ENCODE measurements at places on chromosomes 4 and X.
A peak's percentile ranks its signal among the peaks of the same experiment; 100 is the strongest.

GRCh38 chrX:39883666-39884065 is 214.1 kb downstream of the BCOR start:
- DNase-seq: peak; percentile 10

DNA sequence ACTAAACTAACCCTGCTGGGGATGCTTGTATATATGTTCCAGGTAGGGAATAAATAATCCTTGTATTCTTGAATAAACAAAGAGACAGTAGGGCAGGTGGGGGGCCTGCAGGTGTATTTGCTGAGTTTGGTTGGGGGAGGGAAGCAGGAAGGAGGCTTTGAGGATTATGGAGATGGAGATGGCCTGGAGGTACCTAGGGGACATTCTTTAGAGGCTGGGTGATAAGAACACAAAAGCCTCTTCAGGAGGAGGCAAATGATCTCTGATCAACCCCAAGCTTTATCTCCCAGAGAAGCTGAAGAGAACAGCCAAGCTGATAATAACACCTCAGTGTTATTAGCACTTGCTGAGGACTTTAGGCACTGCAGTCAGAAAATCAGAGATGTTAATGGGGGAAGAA is 187.7 kb downstream of the MGST2 start:
- DNase-seq: no peak

DNA sequence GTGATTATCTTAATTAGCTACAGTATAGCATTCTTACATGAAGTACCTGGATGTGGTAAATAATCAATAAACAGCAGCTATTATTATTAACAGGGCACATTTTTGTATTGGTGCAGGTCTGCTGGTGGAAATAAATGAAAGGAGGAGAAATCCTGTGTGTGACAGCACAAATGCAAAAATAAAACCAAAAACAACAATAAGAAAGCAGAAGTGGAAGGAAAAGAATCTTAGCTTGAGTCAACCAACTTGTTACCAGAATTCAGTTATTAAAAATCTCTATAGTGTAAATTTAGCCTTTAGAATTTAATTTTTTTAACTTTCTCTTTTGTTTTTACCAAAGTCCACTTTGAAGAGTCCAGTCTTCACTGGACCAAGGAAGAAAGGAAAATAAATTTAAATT is 63.1 kb upstream of the LSM6 start:
- DNase-seq: no peak

- no peak for DNase-seq
Measured at GRCh38 chrX:17403972-17404371, 29.0 kb downstream of the NHS start.

- no peak for DNase-seq
Measured at GRCh38 chr4:169226565-169226964, 44.2 kb downstream of the SH3RF1 start.

- no peak for DNase-seq
Measured at GRCh38 chr4:76610751-76611547, 175.9 kb downstream of the SHROOM3 start.

GRCh38 chr4:878796-879728 is 53.1 kb downstream of the GAK start:
- DNase-seq: peak; percentile 15

DNA sequence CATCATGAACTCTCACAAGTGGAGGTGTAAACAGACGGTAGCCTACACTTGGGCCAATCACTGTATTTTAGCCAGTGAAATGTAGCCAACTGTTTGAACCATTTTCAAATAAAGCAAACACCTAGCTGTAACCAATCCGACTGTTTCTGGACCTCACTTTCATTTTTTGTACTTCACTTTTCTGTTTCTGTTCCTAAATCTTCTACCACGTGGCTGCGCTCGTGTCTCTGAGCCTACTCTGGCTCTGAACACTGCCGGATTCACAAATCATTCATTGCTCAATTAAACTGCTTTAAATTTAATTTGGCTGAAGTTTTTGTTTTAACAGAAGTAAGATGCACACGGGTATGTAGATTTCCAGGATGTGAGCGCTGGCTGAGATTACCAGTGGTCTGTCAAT is 319.1 kb downstream of the RAPGEF2 start:
- no peak for DNase-seq

Data from activated CD4-positive, alpha-beta T cell treated with anti-CD3 and anti-CD28 coated beads, Interleukin-2, amount 50 U/mL, for 4 hours (primary cell).